ENCODE measurements at places on chromosomes 1 and 21. TPM values are rescaled to one million over a fixed set of nuclear protein-coding genes. Genes with fewer than 3 reads are reported as not detected.

DNASE2B gene
- total RNA-seq, result not detected

- no peak overlapping the region for H3K27ac ChIP-seq
- no peaks in the 10 kb centered on the region for H3K4me1 ChIP-seq
- no peaks in the 10 kb centered on the region for H3K36me3 ChIP-seq
- H3K4me3 ChIP-seq, result no peak overlapping the region
These were observed 348.9 kb downstream of the MATN1 start for GRCh38 chr1:30374400-30375070.

RPTN gene
- total RNA-seq, result not detected

ILF2 gene
- 328 TPM for total RNA-seq

DNA sequence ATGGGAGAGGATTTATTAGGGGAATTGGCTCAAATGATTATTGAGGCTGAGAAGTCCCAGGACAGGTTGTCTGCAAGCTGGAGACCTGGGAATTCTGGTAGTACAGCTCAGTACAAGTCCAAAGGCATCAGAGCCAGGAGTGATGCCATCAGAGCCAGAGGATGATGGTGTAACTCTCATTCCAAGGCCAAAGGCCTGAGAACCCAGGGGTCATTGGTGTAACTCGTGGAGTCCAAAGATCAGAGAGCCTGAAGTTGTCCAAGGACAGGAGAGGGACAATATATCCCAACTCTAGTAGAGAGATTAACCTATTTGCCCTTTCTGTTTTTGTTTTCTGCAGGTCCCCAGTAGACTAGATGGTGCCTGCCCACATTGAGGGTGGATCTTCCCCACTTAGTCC is 134.3 kb downstream of the MAP3K21 start:
- peaks cover 2% of the 10 kb centered on the region for H3K27me3 ChIP-seq
- no peaks in the 10 kb centered on the region for H3K4me1 ChIP-seq

DNA sequence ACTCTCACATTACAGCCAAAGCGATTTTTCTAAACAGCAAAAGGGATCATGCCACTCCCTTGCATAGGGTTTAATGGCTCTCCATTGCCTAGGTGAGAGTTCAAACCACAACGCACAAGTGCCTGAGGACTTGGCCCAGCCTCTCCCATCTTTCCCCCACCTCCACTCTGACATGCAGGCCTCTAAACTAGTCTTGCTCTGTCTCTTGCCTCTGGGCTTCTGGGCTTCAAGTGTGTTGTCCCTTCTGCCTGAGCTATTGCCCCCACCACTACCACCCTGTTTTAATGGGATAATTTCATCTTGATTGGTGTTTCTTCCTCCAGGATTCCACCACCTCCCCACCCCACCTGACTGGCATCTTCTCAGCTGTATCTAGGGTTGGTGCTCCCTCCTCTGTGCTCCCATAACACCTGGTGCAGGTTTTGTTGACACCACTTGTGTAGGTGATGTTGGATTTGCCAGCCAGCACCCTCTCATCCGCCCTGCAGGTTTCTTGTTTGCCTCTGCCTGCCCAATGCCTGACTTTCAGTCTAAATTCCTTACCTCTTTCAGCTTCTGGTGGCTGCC is 2.7 kb upstream of the ZBTB21 start:
- no peak for DNase-seq
- no peak overlapping the region for H3K4me3 ChIP-seq
- H3K27me3 ChIP-seq, result no peaks in the 10 kb centered on the region
- peaks cover 7% of the 10 kb centered on the region for H3K36me3 ChIP-seq
- H3K27ac ChIP-seq, result no peak overlapping the region
- peaks cover 6% of the 10 kb centered on the region for H3K4me1 ChIP-seq

DNA sequence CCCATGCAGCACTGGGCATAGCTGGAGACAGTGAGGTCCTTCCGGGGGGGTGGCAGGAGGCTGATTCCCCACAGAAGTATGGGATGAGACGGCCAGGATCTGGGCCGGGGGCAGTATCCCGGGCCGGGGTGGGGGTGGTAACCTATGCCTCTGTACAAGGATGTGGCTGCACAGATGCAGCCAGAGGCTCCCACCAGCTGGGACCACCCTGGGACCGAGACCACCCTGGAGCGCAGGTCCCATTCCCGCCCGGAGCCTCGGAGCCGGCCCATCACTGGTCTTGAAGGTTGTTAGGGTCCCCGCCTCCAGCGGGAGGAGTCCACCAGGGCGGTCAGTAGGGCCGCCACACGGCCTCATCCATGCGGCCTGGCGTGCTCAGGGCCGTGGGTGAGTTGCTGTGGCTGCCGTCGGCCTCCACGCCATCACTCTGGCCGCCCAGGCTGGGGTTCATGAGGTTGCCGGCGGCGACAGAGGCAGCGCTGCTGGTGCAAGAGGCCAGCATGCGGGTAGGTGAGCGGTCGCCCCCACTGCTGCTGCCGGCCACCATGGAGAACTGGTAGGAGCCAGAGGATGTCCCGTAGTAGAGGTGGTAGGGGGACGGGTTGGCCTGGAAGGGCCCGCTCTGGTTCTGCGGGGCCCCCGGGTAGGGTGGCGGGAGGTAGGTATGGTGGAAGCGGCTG is 28.1 kb downstream of the RUNX3 start:
- peaks cover 50% of the 10 kb centered on the region for H3K36me3 ChIP-seq
- H3K27ac ChIP-seq, result peak overlapping the region; percentile 81
- no peaks in the 10 kb centered on the region for H3K27me3 ChIP-seq
- no peak for DNase-seq

KCNAB2 gene
- total RNA-seq, result 299 TPM

DNA sequence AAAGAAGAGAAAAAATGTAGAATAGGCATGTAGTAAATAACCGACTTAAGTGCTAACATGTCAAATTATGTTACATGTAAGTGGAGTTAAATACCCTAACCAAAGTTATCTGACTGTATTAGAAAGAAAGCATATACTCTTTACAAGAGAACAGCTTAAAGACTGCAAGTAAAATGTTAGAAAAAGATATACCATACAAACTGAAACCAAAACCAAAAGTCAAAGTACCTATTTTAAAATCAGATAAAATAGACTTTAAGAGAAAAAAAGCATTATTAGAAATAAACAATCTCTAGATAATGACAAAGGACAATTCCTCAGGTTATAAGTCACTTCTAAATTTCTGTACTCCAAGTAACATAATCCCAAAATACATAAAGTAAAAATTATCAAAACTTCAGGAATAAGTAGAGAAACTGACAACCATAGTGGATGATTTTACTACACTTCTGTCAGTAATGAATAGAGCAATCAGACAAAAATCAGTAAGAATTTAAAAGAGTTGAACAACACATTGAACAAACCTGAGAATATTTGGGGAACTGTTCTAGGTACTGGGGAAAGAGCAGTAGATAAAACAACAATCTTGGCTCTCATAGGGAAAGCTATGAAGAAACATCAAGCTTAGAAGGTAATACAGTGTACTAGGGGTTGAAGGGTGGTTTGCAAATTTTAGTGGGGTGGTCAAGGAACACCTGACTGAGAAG is 127.3 kb downstream of the TBX19 start:
- peak overlapping the region; percentile 43 for H3K4me3 ChIP-seq
- H3K27ac ChIP-seq, result peak overlapping the region; percentile 76
- DNase-seq, result no peak

DNA sequence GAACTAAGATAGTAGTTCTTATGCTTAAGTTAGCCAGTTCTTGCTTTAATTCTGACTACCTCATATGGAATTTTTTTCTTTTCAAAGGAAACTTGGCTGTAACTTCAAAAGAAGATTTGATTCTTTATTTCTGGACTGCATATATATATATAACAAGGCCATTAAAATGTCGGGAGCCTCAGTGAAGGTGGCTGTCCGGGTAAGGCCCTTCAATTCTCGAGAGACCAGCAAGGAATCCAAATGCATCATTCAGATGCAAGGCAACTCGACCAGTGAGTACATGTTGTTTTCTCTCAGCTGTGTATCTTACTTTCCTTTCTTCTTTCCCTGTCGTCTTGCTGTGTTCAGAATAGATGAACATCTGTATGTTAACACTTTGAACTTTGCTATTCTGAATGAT is 21.8 kb downstream of the KIF1B start:
- no peak overlapping the region for H3K27ac ChIP-seq
- no peak for DNase-seq
- H3K4me1 ChIP-seq, result peaks cover 14% of the 10 kb centered on the region
- no peaks in the 10 kb centered on the region for H3K27me3 ChIP-seq
- no peaks in the 10 kb centered on the region for H3K36me3 ChIP-seq
- H3K4me3 ChIP-seq, result no peak overlapping the region

LCE1B gene
- not detected for total RNA-seq

GRCh38 chr1:174068000-174068399 is 45.8 kb upstream of the RC3H1 start:
- no peak overlapping the region for H3K4me3 ChIP-seq
- H3K36me3 ChIP-seq, result no peaks in the 10 kb centered on the region

- no peak overlapping the region for H3K27ac ChIP-seq
- H3K4me1 ChIP-seq, result no peaks in the 10 kb centered on the region
- no peaks in the 10 kb centered on the region for H3K27me3 ChIP-seq
- no peak overlapping the region for H3K4me3 ChIP-seq
These were observed 48.1 kb upstream of the ANGPTL1 start for GRCh38 chr1:178918955-178919354.

GRCh38 chr1:226697151-226697928 is 41.7 kb downstream of the ITPKB start:
- peak overlapping the region; percentile 93 for H3K27ac ChIP-seq
- peak; percentile 48 for DNase-seq
- H3K36me3 ChIP-seq, result peaks cover 52% of the 10 kb centered on the region
- peaks cover 90% of the 10 kb centered on the region for H3K4me1 ChIP-seq

- no peaks in the 10 kb centered on the region for H3K27me3 ChIP-seq
- DNase-seq, result no peak
- H3K4me1 ChIP-seq, result no peaks in the 10 kb centered on the region
These were observed 35.5 kb downstream of the SLC26A9 start for GRCh38 chr1:205907794-205908193.

DNA sequence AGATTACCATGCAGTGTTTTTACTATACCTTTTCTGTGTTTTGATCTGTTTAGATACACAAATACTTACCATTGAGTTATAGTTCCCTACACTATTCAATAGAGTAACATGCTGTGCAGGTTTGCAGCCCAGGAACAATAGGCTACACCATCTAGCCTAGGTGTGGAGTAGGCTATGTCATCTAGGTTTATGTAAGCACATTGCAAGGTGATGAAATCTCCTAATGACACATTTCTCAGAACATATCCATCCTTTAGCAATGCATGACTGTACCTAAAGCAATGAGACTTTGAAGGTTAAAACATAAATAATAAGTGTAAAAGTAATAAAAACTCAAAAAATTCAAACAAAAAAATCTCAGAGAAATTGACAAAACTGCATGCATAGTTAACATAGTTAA is 358.6 kb downstream of the USH2A start:
- H3K27me3 ChIP-seq, result no peaks in the 10 kb centered on the region
- no peaks in the 10 kb centered on the region for H3K36me3 ChIP-seq
- no peak overlapping the region for H3K27ac ChIP-seq
- H3K4me1 ChIP-seq, result no peaks in the 10 kb centered on the region

GRCh38 chr1:41898191-41898713 is 20.5 kb downstream of the HIVEP3 start:
- no peaks in the 10 kb centered on the region for H3K36me3 ChIP-seq
- peak overlapping the region; percentile 87 for H3K27ac ChIP-seq
- H3K27me3 ChIP-seq, result no peaks in the 10 kb centered on the region
- H3K4me3 ChIP-seq, result peak overlapping the region; percentile 35
- H3K4me1 ChIP-seq, result peaks cover 70% of the 10 kb centered on the region

- H3K27ac ChIP-seq, result no peak overlapping the region
- H3K36me3 ChIP-seq, result peaks cover 3% of the 10 kb centered on the region
These were observed 4.6 kb downstream of the PRUNE1 start for GRCh38 chr1:151012684-151013471.

DNA sequence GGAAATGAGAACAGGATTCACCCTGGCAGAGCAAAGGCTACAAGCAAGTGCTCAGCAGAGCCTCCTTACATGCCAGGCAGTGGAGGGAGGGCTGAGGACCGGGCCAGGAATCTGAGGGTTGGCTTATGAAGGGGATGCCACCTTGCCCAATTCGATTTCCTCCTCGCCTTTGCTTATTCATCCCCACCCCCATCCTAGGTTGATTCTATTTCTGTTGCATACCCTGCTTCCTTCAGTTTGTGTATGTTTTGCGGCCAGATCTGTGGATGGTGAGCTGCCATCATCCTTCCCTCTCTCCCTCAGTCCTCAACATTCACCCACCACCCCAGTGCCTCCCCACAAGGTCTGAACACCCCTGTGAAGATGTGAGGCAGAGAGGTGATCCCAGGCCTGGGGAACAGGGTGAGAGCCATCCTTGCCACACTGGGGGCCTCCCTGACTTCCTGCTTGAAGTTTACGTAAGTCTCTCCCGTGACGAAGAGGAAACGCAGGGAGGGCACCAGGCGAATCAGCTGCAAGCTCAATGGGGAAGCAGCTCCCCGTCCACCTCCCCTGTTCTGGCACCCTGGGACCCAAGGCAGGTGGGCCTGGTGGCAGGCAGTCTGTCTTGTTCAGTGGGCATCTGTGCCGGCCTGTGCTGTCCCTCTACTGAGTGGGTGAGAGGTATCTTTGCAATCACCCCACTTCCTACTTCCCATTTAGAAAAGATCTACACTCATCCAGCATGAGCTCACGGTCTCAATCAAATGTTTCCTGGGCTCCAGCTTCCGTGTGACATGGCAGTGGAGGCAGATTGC is 50.6 kb upstream of the CNTN2 start:
- H3K27me3 ChIP-seq, result no peaks in the 10 kb centered on the region
- H3K4me1 ChIP-seq, result peaks cover 12% of the 10 kb centered on the region
- peak; percentile 50 for DNase-seq
- peak overlapping the region; percentile 26 for H3K27ac ChIP-seq

DNA sequence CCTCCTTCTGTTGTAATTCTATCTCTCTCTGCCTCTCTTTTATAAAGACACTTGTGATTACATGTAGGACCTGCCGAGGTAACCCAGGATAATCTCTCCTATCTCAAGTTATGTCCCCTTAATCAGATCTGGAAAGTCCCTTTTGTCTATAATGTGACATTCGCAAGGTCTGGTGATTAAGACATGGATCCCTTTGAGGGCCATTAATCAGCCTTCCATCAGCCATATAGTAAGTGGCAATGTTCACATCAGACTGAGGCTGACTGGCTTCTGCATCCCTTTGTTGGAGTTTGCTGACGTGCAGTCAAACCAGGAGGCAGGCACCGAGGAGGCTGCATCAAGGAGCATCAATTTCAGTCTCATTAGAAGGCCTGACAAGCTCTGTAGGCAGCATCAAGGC is 209.6 kb downstream of the BACH1 start:
- H3K4me3 ChIP-seq, result no peak overlapping the region
- H3K36me3 ChIP-seq, result peaks cover 21% of the 10 kb centered on the region
- H3K27me3 ChIP-seq, result no peaks in the 10 kb centered on the region

- no peak overlapping the region for H3K4me3 ChIP-seq
- peaks cover 38% of the 10 kb centered on the region for H3K27me3 ChIP-seq
- DNase-seq, result no peak
These were observed 38.8 kb downstream of the RIPK4 start for GRCh38 chr21:41727784-41728763.

EPB41 gene
- total RNA-seq, result 74.9 TPM

Measured in activated CD8-positive, alpha-beta T cell treated with anti-CD3 and anti-CD28 coated beads for 36 hours (primary cell).